Activated gamma-delta T cell treated with Interleukin-2 at 50 U/mL for 16 hours (primary cell): ENCODE measurements at places on chromosomes 2 and 18.

DNA sequence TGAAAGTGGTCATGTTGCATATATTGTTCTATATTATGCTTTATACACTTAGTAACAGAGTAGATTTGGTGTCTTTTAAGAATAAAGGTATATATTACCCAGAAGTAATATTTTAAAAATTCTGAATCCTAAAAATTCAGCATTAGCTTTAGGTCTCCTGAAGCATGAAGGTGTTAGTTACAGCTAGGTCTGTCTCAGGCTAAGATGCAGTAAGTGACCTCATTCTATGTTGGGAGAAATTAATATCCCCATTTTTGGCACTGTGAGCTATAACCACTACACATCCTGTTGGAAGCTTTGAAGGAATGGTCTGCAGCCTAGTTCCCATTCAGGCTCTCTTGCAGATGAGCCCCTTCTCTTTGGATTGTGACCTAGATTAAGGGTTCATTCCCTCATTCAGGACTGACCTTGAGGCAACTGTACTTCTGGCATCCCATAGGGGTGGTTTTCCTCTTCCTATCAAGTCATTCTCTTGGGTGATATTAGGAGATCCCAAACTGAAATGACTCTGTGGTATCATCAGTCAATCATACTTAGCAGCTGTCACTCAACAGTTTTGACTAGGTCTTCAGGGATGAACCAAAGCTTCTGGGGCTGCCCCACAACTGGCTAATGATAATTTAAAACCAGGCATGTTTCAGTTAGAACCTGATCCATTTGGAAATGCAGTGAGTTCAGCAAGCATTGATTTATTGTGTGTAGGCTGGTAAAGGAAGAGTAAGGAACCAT lies 117.7 kb downstream of the GPD2 start:
- no peak for DNase-seq

DNA sequence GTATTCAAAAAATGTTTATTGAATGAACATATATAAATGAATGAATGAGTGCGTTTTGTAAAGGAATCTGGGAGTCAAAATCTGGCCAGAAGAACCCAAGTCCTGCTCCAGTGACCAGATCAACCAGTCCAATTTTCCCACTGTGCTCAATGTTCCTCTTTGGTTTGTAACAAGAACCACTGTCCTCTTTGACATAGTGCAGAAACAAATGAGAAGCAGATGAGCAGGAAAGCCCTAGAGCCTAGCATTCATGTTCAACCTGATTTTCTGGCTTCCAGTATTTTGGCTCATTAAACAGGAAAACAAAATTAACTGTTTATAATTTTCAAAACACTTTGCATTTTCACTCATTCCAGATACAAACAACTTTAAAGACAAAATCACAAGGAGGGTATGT lies 23.2 kb downstream of the FAM124B start:
- no peak for DNase-seq

DNA sequence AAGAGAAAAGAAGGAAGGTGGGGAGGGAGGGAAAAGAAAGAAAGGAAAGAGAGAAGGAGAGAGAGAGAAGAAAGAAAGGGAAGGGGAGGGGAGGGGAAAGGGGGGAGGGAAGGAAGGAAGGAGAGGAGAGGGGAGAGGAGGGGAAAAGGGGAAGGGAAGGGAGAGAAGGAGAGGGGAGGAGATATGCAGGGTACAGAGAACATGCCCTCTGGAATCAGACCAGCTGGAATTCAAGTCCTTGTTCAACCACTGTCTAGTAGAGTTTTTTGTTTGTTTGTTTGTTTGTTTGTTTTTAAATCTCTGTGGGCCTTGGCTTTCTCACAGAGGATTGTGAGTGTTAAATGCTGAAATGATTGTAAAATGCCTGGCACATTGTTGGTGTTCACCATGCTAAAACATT lies 77.7 kb upstream of the FOSL2 start:
- no peak for DNase-seq

DNA sequence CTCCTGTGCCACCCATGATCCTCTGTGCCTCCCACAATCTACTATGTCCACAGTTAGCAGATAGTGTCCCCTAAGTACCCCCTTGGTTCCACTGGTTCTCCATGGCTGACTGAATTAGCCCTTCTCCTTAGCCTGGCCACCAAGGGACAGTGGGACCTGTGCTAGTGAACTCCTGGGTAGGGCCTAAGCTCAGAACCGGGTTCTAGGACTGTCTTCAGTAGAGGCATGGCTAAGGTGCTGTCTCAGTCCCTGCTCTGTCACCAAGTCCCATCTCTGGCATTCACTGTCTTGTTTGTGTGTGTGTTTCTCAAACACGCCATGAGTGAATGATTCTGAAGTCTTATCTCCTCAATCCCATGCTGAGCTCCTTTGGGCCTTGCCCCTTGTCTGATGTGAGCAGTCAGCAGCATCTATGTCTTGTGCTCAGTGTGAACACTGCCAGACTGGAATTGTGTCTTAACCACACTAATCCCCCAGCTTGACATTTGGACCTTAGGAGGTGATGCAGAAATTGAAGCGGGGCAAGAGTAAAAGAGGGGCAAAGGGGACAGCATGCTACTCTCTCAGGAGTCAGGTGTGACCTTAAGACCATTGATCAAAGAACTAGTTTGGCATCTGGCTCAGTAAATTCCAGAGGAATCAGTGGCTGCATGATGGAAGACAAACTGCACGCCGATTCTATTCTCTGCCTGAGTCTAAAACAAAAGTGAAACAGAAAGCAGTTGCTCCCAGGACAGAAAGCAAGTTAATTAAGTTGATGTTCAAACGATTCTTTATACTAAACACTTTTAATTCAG lies 190.5 kb downstream of the ALPK2 start:
- no peak for DNase-seq

- no peak for DNase-seq
These were observed 157.1 kb downstream of the PRPF40A start for GRCh38 chr2:152560166-152560565.

- DNase-seq, result peak; percentile 58
These were observed 91.4 kb upstream of the CYRIA start for GRCh38 chr2:16756831-16757644.

- peak; percentile 34 for DNase-seq
These were observed 30.7 kb downstream of the CAMKMT start for GRCh38 chr2:44392338-44392943.

- no peak for DNase-seq
These were observed 3.3 kb downstream of the MYCN start for GRCh38 chr2:15943378-15944280.

DNA sequence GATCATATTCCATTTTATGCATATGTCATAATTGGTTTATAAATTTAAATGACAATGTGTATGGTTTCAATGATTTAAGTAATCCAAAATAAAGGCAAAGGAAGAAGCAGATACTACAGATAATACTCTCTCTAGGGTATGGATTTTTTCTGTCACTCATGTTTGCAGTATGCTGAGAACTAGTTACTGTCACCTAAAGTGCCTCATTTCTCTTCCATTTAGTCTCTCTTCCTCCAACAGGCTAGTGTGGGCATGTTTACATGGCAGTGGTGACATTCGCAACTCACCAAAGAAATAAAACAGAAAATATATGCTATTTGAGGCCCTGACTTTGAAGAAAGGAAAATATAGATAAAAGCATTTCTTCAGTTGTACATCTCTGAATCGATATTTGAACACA lies 1460.4 kb upstream of the ZEB2 start:
- DNase-seq, result no peak

DNA sequence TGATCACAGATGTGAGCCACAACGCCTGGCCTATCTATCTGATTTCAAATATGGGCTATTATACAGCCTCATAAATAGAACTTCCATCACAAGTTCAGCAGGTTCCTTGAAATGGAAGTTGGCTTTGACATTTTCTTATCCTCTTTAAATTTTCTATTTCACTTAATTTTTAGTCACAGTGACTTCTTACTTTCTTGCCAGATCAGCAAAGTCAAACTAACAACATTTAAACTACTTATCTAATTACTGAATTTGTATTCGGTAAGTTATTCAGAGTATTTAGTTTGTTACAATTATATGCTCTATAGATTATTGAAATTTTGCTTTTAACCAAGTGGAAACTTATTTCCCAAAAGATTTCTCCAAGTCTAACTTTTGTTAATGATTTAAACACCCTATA lies 108.2 kb downstream of the BAZ2B start:
- no peak for DNase-seq

- no peak for DNase-seq
These were observed 91.2 kb downstream of the LIPG start for GRCh38 chr18:49652881-49653724.

- no peak for DNase-seq
These were observed 3.9 kb upstream of the FARP2 start for GRCh38 chr2:241352227-241352626.

- DNase-seq, result no peak
These were observed 6.8 kb upstream of the CD207 start for GRCh38 chr2:70842401-70842800.

DNA sequence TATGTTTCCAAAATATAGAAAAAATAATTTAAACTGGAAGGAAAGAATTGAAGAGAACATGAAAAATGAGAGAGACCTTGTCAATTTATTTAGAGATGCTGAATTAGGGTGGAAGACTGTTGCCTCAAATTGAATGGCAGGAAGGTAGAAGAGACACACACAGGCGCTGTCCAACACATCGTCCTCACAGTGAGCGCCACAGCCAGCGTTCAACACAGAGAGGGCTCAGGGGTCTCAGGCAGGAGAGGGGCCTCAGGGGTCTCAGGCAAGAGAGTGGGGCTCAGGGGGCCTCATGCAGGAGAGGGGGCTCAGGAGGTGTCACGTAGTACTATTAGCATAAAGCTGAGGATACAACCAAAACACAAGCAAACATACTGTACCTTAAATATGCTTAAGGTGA lies 65.7 kb downstream of the TMEM18 start:
- no peak for DNase-seq
